ENCODE measurements at places on chromosomes 4 and X. TPM values are rescaled to one million over a fixed set of nuclear protein-coding genes. Genes with fewer than 3 reads are reported as not detected.

The GAGE12J gene
- total RNA-seq = not detected

- no peak for DNase-seq
Observed at GRCh38 chr4:90421161-90421560, 294.0 kb downstream of the CCSER1 start.

The SPACA5 gene
- total RNA-seq = not detected

GRCh38 chrX:64570204-64570603 is 175.0 kb upstream of the MTMR8 start:
- DNase-seq = no peak

- no peak for DNase-seq
Observed at GRCh38 chrX:155262970-155263754, 1.1 kb downstream of the RAB39B start.

DNA sequence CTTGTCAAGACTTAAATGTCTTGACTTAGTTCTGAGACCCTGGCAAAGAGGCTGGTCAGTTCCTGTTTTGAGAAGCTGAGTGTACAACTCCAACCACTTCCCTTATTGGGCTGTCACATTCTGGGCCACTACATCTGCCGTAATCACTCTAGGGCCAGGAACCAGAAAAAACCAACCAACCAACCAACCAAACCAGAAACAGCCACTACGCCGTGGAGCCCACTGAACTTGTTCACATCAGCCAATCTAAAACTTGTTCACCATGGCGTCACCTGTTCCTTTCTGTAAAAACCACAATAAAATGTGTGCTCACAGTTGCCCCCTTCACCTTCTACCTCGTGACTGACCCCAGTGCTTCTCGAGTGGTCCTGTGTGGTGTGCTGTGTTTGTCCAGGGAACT is 107.3 kb downstream of the JADE1 start:
- DNase-seq = no peak

The MBNL3 gene
- 0.63 TPM for total RNA-seq

DNA sequence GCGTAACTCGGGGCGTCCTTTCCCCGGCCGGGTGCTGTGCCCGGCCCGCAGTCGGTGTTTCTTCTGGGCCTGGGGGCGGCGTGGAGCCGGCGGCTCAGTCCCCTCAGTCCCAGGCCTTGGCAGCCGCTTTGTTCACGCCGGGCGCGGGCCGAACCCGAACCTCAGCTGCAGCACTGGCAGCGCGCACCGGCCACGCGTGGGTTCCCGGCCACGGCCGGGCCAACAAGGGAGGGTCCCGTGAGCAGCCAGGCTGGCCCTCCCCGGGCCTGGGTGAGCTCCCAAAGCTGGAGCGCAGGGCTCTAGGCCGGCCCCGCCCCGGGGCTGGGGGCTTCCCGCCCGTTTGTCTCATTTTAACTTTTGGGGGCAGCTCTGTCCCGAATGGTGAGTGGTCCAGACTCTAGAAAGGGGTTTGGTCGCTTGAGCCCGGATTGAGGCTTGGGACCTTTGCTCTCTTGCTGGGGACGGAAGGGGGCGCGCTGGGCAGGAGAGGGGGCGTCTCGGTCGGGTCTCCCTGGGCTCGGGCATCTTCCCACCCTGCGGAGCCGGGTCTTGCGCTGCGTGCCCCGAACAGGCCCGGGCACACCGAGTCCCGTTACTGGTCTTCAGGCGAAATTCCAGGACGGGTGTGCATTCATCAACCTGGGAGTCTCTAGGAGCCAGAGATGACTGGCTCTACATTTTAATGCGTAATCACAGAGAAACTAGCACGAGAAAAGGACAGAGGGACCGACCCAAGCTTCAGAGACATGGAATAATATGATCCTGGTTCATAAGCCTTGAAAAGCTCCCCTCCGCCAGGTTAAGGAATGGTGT is 177.1 kb downstream of the CBR4 start:
- no peak for DNase-seq

The FAM53A gene
- 1.6 TPM for total RNA-seq

The LRCH2 gene
- total RNA-seq = 2.6 TPM

DNA sequence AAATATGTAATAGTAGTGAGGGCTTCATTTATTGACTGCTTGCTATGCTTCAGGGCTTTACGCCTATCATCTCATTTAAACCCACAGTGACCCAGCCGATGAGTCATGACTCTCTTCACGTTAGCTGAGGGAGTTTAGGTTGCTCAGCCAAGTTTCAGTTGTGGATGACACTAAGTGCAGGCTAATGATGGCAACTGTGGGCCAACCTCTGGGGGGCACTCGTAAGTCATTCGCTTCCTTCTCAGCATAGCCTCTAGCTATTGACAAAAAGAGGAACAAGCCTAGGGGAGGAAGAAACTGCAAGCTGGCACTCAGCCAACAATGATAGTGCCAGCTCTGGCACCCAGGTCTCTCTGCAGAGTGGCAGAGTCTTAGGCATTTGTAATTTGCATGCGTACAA is 325.0 kb downstream of the ARHGAP10 start:
- DNase-seq = peak; percentile 42

GRCh38 chr4:183905593-183906488 is 734 bp downstream of the STOX2 start:
- no peak for DNase-seq

GRCh38 chr4:3462321-3462789 is 751 bp upstream of the DOK7 start:
- DNase-seq = no peak

- no peak for DNase-seq
Observed at GRCh38 chr4:171342646-171343045, 470.6 kb upstream of the GALNTL6 start.

The CFAP47 gene
- 0.22 TPM for total RNA-seq

DNA sequence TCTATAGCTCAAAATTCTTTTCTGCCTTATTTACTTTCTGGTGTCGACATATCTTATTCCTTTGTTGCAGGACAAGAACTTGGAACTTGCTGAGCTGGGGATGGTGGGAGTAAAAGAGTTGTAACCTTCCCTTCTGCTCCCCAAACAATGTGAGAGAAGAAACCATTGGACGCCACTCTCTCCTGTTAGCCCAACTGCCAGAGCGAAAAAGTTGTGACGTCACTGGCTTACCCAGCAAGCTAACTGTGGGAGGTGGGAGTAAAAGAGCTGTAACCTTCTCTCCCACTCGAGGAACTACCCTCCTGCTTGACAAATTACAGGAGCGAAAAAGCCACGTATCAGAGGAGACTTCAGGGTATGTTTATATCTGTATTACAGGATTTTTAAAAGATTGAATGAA is 90.0 kb upstream of the PCDH10 start:
- no peak for DNase-seq

DNA sequence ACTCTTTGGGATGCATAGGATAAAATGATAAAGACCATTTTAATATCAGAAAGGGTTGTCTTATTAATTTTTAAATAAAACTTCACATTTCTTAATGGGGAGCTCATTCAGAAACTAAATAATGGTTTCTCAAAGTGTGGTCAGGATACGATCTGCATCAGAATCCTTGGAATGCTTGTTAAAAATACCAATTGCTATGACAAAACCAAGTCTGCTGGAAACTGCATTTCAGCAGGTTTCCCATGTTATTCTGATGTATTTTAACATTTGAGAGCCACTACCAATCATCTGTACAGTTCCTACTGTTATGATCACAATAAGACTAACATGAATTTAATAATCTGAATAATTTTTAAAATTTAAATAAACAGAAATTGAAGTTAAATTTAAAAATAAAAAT is 115.1 kb downstream of the SOWAHB start:
- no peak for DNase-seq

DNA sequence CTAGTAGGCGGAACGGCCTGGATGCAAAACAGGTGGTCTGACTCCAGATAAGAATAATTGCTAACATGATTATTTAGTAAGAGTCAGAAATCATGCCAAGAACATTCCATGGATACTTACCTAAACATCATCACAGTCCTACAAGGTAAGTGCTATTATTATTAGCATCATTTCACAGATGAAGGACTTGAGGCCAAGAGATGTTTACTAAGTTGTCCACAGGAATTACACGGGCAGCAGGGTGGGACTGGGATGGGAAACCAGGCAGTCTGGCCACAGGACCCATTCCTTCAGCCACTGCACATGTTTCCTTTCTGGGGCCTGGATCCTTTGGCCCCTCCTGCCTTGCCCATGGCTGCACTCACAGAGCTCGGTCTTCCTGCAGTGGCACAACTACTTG is 48.3 kb downstream of the ANAPC4 start:
- no peak for DNase-seq

- peak; percentile 33 for DNase-seq
Observed at GRCh38 chrX:11724122-11725017, 33.7 kb upstream of the MSL3 start.

The NPY2R gene
- total RNA-seq = not detected

The ASB11 gene
- total RNA-seq = not detected

The DGAT2L6 gene
- total RNA-seq = not detected

- DNase-seq = no peak
Observed at GRCh38 chrX:80423000-80423399, 2.8 kb downstream of the TENT5D start.

Measured in K562 (cell line).